ENCODE measurements at places on chromosomes 2 and 18. TPM values are rescaled to one million over a fixed set of nuclear protein-coding genes. Genes with fewer than 3 reads are reported as not detected.

GRCh38 chr18:58583569-58583968 is 45.3 kb downstream of the ALPK2 start:
- DNase-seq, result no peak

- no peak for DNase-seq
These were observed 90.8 kb downstream of the FAM124B start for GRCh38 chr2:224310943-224311625.

DNA sequence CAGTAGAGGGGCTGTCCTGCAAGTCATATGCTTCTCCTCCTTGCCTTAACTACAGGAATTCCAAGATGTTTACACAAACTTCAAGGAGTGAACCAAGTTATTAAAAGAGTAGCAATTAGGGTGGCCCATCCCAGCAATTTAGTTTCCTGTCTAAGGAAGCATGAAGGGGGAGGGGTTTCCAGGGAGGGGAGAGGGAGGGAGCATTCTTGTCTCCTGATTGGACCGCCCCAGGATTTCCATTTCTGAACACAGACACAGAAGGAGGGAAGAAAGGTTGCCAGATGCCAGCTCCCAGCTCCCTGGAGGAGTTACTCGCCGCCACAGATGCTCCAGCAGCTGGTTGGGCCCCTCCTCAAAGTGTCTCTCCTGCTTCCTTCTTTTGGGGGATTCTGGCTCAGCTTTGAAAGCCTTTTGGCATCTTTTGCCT is 107.6 kb downstream of the TRIB2 start:
- DNase-seq, result no peak

DNA sequence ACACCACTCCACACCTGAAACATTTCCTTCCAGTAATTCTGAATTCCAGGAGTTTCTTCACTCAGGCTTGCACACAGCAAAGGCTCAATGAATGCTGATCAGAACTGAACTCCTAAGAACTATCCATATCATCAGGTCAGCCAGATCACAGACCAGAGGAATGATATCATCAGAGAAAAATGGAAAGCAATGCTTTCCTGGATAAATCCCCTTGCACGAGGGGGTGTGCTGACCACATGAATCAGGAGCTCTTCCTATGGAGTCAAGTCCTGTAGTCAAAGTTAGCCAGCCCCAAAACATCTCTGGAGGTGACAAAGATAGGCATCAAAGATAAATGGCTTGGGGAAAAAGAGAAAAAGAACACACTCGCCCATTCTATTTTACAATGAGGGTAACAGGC is 83.8 kb upstream of the ACVR2A start:
- no peak for DNase-seq

- DNase-seq, result no peak
These were observed 29.8 kb downstream of the EHD3 start for GRCh38 chr2:31263636-31264190.

GRCh38 chr2:80007777-80008503 is 296.6 kb downstream of the LRRTM1 start:
- no peak for DNase-seq

DNA sequence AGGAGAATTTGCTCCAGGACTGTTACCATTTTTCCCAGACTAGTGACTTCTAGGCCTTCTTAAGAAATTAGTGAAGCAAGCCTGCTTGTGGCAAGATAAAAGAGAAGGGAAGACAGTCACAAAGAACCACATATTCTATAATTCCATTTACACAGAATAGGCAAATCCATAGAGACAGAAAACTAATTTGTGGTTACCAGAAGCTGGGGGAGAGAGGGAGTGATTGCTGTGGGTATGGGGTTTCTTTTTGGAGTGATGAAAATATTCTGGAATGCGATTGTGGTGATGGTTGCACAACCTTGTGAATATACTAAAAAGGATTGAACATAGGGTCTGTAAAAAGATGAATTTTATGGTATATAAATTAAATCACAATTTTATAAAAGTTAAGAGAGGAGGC is 37.5 kb upstream of the SIX2 start:
- DNase-seq, result no peak

GRCh38 chr2:317501-318424 is 29.9 kb upstream of the ALKAL2 start:
- no peak for DNase-seq

DNA sequence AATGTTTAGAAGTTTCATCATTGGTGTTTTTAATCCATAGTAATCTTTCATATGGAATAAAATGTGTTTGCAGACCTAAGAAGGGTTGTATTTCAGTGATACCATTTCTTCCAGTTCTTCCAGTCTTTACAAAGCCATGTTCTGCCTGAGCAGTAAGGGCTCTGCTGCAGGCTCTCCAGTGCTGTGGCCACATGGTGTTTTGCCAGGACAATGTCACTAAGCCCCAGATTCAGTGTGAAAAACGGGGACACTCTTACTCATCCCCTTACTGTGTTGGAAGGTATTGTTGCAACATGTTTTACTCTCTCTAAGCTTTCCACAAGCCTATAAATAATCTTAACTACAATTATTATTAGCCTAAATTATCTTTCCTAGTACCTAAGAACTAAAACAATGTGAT is 481.4 kb upstream of the CDH7 start:
- no peak for DNase-seq

DNA sequence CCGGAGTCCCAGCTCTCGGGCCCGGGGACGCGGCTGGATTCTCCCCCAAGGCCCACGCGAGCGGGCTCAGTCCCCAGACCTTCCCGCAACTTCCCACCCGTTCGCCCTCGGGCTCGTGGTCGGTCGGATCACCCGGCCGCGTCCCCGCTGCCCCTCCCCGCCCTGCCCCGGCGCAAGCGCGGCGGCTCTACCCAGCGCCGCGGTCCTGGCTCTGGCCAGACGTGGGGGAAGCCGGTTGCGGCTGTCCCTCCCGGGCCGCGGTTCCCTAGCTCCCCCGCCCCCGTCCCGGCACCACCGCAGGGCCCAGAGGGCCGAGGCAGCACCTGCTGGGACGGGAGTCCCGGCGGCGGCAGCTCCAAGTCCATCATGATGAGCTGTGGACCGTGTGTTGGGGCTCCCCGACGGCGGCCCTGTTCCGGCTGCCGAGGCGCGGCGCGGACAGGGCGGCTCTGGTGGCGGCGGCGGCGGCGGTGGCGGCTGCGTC is 276 bp downstream of the NFE2L2 start:
- DNase-seq, result no peak

DNA sequence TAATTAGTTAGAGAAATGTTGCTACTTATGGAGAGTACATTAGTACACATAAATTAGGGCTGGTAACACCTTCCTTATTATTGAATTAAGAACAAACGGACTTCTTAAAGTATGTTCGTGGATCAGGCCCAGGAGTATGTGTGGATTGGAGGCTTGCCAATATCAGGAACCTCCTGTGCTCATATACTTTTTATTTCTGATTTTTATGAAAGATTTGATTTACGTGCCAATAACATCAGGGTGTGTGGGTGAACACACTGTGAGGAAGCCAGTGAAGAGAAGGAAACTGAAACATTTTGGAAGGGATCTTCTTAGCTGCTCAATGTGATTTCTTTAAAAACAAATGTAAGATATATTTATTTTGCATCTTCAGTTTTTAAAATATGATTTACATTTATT is 113.0 kb downstream of the EFEMP1 start:
- DNase-seq, result no peak

- no peak for DNase-seq
These were observed 1473.2 kb downstream of the LRP1B start for GRCh38 chr2:140657657-140658056.

DNA sequence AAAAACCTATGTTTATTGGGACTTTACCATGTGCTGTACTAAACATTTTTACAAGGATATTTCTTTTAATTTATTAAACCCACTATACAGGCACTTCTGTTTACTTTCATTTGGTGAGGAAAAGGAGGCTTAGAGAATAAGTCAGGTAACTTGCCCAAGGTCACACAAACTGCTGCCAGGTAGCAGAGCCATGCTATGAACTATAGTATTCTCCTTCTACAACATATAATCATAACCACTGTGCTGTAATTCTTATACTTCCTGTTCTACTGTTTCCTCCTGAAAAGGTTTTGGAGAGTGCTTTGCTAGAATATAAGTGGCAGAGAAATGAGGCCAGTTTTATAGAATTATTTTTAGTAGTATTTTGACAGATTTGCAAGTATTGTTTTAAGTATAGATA is 29.5 kb downstream of the SLC39A10 start:
- DNase-seq, result no peak

DNA sequence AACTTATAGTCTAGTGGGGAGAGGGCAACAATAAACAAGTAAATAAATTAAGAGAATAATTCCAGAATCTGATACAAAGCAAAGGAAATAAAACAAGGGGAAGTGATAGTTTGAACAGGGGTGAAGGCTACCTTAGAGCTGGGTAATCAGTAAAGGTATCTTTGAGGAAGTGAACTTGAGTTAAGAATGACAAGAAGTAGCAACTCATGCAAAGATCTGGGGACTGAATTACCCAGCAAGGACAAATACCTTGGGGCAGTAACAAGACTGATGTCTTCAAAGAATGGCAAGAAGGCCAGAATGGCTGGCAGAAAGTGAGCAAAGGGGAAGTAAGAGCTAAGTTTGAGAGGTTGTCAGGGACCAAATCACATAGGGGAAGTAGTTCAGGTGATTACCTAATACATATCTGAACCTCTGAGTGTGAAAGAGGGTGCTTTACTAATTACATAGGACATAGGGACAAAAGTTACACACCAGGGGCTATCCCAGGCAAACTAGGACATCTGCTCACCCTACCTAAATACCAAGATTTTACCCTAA is 244.6 kb upstream of the HNRNPA3 start:
- DNase-seq, result peak; percentile 29

DNA sequence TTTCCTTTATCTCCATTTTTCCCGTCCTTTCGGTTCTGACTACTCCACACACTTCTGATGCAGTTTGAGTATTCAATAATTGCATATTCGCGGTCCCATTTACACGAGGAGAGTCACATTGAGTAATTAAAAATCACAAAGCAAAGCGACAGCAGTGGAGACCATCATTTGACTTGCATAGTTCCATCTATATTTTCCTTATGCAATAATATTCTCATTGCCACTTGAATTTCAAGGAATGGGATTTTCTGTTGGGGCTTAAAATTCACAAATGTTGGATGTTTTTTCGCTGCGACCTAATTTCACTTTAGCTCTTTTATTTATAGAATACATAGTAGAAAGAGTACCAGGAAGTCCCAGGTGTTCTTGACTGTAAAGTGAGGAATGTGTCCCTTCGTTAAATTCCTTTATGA is 186.8 kb downstream of the ZEB2 start:
- no peak for DNase-seq

DNA sequence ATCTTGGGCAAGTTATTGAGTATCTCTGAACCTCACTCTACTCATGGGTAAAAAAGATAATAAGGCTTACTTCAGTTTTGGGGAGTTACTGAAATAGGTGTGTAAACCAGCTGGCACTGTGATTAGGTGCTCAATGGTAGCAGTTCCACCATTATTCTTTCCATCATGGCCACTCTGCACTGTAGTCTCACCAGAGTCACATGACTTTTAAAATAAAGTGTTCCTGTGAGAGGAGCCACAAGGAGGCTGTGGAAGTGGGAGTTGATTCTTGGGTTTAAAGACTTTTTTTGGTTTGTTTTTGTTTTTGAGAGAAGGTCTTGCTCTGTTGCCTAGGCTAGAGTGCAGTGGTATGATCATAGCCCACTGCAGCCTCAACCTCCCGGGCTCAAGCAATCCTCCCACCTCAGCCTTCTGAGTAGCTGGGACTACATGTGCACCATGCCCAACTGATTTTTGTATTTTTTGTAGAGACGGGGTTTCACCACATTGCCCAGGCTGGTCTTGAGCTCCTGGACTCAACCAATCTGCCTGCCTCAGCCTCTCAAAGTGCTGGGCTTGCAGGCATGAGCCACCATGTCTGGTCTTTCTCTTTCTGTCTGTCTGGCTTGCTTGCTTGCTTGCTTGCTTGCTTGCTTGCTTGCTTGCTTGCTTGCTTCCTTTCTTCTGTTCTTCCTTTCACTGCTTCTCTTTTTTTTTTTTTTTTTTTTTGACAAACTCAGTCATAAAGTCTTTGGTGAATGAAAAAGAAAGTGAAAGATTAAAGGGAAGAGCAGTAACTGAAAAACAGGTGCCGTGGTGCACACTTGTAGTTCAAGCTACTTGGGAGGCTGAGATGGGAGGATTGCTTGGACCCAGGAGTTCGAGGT is 21.2 kb upstream of the ACVR1 start:
- DNase-seq, result peak; percentile 86

- DNase-seq, result no peak
These were observed 211.0 kb downstream of the TGIF1 start for GRCh38 chr18:3660739-3661515.

GRCh38 chr2:91839904-91840868 is 3031.0 kb upstream of the TEKT4 start:
- no peak for DNase-seq

- DNase-seq, result no peak
These were observed 99.2 kb upstream of the ITGA4 start for GRCh38 chr2:181357979-181358378.

GRCh38 chr2:46410273-46411244 is 68.8 kb upstream of the TMEM247 start:
- no peak for DNase-seq

GRCh38 chr18:59219672-59220163 is at the start of gene GRP:
Gene GRP (plus strand): TSS chr18:59220158. CDS start chr18:59220266, 108 bp downstream.
- DNase-seq, result no peak

DNA sequence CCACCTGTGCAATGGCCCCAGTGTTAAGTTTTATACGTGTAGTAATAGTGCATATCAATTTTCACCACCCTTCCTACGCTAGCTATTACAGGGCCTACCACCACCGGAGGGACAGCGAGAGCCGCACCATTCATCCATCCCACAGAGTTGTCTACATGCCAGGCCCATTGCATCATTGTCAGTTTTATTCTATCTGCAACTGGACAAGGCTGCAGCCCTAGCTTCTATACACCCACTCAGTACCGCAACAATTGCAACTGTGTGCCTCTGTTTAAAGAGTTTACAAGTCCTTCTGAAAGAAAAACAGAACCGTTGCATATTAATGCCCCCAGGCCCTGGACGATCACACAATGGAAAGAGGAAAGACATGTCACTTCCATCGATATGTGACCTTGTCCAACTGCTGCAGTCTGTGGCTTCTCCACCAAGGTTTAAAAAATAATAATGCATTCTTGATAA is 58.6 kb downstream of the ZEB2 start:
- DNase-seq, result no peak

PLEKHH2 gene
- total RNA-seq, result under 0.01 TPM

MLPH gene
- 0.54 TPM for total RNA-seq

ASXL3 gene
- total RNA-seq, result under 0.01 TPM

DCDC2C gene
- not detected for total RNA-seq

PLA2R1 gene
- total RNA-seq, result 2.4 TPM

CDH2 gene
- 3.5 TPM for total RNA-seq

KIF5C gene
- under 0.01 TPM for total RNA-seq

CHN1 gene
- total RNA-seq, result 0.54 TPM

Data from hematopoietic multipotent progenitor cell (in vitro differentiated cells).